Right hindlimb (tissue), 1 donor: ENCODE measurements at places on chromosomes 12 and 14.

DNA sequence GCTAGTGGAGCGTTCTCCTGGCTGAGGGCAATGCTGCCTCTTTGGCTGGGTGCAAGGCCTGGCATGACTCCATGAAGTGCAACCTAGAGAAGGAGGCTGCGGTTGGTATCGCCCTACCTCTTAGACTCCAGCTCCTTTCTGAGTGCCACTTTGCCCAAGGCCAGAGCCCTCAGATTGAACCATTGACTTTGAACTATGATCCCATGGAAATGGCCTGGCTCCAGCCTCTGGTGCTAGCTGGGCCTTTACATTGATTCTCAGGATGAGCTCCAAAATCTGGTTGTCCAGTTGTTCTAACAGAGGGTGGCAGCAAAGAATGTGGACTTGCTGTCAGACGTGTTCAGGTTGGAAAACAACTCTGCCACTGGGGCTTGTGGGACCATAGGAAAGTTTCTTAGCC lies 16.1 kb upstream of the SMOC1 start:
- DNase-seq = no peak

DNA sequence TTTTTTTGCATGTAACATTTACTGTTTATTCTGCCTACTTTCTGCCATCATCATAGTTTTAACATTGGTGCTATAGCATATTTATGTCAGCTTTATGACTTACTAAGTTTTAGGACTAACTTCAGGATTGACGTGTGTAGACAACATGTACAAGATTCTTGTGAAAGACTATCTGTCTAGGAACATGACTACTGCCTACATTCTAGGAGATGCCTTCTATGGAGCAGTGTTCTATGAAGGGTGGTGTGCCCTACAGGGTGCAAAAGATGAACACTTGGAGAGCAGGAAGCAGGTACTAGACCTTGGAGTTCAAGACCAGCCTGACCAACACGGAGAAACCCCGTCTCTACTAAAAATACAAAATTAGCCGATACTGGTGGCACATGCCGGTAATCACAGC lies 118.6 kb downstream of the FGD4 start:
- no peak for DNase-seq

DNA sequence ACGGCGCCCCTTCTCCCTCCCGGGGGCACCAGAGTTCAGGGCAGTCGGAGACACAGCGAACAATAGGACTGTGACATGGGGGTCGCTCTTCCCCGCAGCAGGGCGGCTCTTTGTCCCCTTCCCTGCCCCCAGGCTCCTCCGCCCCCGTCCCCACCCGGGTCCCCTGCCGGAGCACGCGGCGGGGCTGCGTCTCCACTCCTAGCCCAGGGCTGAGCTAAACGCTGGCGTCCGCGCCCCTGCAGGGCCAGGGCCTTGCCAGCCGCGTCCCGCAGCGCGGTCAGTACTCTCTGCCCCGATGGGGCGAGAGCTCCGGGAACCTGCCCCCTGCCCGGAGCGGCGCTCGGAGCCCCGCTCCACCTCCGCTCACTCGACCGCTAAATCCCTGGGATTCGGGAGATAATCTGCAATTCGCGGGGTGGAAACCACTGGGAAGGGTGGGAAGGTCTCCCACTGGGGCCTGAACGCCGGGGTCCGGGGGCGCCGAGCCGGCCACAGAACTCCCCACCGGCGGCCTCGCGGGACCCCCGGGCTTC lies 825 bp upstream of the CCDC85C start:
- no peak for DNase-seq

DNA sequence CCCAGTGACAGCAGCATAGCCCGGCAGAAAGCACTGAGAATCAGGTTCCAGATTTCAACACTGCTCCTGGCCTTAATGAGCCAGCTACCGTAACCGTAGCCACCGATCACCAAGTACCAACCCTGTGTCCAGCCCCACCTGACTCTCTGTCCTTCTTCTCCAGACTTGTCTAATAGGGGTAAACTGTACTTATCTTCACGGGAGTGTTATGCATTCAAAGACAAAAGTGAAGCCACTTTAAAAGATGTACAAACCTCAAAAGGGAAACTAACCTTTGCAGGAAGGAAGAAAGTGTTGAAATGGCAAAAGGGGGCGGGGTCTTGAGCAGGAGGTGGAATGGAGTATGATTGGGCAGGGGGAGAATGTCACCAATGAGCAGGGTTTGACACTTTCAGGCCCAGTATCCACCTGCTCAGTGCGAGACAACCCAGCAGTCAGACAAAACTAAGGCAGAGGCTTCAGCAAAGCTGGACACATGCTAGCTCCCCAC lies 226.1 kb downstream of the CHST11 start:
- DNase-seq = no peak

GRCh38 chr12:69497308-69498026 lies 27.3 kb downstream of the FRS2 start:
- no peak for DNase-seq

DNA sequence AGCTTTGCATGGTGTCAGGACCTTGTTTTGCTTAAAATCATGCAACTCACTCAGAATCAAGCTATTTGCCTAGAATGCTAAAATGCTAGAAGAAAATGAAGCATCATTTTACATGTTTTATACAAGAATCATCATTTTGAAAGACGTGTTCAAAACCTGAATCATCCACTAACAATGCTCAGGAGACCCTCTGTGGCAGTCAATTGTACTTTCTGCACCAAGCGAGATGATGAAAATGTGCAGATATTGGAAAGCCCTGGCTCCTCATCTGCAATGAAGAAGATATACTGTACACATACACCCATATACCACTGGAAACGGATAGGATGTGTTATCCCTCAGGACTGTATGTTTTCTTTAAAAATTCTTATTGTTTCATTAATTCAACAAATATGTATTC lies 92.7 kb downstream of the DYRK2 start:
- no peak for DNase-seq

DNA sequence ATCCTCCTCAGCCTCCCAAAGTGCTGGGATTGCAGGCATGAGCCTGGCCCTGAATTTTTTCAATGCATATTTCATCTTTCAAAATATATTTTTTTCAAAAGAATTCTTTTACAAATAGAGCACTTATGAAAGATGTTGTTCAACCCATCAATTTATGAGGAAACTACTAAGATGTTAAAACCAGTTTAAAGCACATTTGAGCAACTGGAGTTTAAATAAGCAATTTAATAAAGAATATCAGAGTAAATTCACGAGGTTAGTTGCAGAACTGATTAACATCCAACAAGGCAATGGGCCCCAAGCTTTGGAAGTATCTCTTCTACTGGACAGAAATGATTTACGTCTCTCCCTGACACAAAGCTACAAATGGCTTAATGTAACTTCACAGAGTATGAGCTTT lies 23.3 kb downstream of the GLT1D1 start:
- DNase-seq = no peak

GRCh38 chr14:96088481-96088880 lies 49.3 kb downstream of the C14orf132 start:
- DNase-seq = no peak

DNA sequence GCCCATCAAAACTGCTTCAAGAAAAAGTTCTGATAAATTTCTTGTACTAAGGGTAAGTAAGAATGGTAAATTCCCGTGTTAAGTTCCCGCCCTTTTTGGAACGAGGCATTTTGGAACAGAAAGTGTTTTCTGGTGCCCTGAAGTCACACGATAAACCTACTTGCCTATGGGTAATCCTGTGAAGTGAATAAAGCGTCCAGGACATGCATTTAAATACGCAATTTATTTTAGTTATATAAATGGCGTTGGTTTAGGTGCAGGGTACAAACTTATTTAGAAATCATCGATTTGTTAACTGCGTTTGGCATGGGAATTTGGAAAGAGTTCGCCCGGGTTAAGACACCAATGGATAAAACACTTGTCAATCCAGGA lies 715 bp upstream of the RAP1B start:
- DNase-seq = peak; percentile 61

GRCh38 chr12:28017126-28017872 lies 44.8 kb upstream of the PTHLH start:
- no peak for DNase-seq

DNA sequence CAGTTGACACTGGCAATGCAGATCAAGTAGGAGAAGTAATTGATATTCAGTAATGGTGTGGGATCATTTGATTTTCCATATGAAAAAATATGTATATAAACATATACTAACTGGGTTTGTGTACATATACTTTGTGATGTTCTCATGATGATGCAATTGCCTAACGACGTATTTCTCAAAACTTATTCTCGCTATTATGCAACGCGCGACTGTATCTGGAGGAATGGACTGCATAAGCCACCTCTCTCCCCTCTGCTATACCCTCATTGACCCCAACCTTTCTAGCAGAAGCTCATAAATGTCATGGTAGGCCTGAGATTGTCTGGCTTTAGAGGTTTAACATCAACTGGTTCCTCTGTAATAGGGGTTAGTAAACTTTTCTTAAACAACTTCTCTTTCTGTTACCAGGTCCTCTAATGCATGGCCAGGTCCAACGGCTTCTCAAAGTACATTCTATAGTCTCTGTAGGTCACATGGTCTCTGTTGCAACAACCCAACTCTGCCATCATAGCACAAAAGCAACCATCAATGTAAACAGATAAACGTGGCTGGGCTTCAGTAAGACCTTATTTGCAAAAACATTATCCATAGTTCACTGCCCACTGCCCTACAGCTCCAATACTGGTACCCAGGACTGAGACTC lies 59.3 kb downstream of the FOXN3 start:
- no peak for DNase-seq

DNA sequence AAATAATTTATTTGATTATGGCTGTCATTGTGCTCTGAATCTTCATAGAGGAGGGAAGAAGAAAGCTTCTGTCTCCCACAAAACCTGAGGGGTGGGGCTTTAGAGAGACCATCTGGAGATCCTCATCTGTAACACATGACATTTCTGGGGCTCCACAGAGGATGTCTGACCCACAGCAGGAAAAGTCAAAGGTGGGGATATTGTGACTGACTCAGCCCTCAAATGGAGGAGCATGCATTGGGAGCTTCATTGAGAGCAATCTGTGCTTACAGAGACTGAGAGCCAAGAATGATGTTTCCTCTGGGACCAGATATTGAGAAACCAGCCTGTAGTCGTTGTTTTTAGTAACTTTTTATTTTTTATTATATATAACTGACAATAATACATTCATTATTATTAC lies 158.7 kb downstream of the SYT1 start:
- DNase-seq = no peak

DNA sequence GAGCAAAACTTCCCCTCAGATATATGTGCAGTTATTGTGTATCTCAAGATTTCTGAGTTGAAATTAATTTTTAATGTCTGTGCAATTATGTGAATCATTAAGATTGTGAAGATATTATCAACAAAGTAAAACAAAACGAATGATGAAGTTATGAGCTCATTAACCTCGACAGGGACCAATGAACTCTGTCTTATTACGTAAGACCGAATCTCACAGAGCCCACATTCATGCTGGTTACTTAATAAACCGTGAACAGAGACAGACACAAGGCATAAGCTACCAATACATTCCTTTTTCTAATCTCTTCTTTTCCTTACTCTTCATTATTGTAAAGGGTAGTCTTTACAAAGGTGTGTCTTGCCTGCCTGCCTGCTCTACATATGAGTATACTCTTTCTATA lies 568.7 kb downstream of the RPS29 start:
- DNase-seq = no peak

GRCh38 chr12:105876396-105876927 lies 262.3 kb downstream of the NUAK1 start:
- DNase-seq = no peak

GRCh38 chr12:40156021-40156764 lies 50.3 kb upstream of the SLC2A13 start:
- DNase-seq = no peak

DNA sequence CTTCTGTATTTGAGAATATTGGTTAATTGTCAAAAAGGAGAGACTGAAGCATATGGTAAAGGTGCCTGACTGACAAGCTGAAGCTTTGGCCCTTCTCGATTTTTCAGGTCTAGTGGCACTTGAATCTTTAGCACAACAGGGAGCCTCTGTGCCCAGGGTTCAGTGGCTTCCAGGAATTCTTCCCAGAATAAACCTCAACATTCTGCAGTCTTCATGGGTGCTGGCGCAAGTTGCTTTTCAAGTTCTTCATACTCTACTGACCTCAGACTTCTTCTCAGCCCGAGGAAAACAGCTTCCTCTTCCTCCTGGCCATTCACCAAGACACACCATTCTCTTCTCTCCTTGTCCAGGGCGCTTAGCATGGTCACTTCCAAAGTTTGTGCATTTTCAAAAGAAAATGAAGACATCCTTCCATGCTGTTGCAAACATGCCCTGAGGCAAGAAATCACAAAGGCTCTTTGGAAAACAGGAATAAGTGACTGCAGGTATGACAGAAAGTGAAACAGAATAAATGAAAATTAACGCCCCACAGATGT lies 89.9 kb downstream of the MGST1 start:
- no peak for DNase-seq

DNA sequence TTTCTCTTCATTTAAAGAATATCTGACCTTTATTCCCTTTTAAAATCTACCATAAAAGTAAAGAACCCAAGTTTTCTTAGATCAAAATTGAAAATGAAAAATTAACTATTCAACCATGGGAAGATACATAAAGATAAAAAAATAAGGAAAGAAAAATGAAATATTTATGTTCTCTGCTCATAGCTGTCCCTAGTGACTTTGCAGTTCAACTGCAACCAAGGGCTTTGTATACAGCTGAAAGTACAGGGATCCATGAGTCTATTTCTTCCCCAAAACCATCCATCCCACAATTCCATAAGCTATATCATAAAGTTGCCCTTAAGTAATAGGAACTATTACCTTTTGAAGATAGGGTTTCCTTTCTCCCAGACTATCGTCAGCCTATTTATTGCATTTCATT lies 113.1 kb downstream of the ITPR2 start:
- DNase-seq = no peak

DNA sequence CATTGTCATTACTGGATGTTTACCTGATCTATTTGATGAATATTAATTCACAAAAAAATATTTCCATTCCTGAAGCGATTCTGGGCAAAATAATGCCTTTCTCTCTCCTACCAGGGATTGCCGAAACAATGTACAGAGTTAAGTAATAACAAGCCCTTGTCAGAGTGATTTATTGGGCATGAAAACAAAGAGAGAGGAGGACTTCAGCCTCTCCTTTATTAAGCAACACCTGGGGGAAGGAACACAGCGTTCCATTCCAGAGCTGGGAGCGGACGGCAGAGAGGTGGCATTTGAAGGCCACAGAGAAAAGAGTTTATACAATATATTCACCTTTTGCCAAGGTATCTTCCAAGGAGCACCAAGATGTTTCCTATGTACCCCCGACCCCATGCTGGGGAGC lies 165.8 kb downstream of the KSR2 start:
- no peak for DNase-seq

DNA sequence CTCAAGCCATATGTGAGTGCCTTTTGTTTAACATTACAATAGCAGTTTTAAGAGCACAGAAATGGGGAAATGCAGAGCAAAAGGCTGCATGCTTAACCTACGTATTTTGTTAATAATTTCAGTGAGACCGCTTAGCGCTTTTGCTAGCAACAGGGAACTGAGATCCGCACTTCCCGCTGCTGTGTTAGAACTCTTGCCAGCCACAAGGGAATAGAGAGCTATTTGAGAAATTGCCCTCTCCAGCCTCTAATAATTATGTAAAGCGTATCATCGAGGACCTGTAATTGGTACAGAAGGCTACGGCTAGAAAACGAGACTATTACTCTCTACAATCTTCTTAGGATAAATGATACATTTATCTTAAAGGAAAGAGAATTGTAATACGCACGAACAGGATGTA lies 205.2 kb upstream of the GRIP1 start:
- DNase-seq = no peak
